Stimulated activated CD8-positive, alpha-beta memory T cell treated with anti-CD3 and anti-CD28 coated beads, Interleukin-7, amount 100 ng/mL, for 24 hours (primary cell): ENCODE measurements at places on chromosomes 11 and 22.

DNA sequence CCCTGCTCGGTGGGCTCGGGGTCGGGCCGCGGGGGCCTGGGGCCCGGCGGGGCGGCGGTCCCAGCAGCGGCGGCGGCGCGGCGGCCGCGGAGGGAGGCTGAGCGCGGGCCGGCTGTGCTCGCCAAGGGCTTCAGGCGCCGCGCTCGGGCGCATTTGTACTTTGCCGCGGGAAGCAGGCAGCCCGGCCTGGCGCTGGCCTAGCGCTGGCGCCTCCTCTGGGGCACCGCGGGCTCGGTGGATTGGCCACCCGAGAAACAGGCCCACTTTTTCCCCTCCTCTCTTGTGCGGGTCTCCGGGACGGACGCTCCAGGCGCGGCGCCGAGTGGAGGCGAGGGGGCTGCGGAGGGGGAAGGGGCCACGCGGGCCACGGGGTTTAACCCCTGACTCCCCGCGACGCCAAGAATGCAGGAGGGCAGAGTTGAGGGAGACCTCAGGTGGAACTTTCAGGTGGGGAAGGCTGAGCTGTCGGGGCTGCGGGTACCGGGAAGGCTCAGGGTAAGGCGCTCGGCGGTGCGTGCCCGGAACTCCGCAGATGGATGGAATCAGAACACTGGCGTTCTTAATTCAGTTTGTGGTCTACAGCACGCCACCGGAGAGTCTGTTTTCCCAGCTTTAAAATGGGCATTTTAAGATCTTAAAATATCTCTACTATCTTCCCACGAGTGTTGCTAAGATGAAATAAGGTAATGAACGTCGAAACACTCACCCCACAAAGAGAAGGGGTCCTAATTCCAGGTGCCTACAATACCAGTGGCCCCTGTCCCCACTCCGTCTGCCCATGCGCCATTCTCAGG is at the start of gene CHRDL2:
Gene CHRDL2 (minus strand): TSS at position 126 of the 794 bp plus-strand sequence. CDS start 538 bp downstream, outside the sequence.
- DNase-seq = no peak

DNA sequence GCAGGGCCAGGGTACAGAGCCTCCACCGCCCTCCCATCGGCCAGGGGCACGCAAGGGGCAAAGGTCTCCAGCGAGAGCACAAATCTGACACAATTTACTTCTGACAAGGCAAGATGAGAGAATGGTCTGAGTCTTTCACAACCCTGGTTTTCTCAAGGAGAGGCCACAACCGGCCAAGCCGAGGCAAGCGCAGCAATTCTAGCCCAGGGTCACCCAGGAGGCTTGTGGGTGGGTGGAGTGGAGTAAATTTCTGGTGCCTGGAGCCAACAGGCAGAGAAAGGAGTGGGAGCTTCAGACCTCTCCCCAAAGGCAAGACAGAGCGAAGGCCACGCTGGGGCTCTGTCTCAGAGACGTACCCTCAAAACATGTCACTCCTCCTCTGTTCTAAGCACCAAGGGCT is 9.3 kb downstream of the LARGE2 start:
- no peak for DNase-seq

GRCh38 chr11:6646918-6647679 is 8.5 kb downstream of the DCHS1 start:
- no peak for DNase-seq

GRCh38 chr11:643849-644738 is 7.0 kb downstream of the DRD4 start:
- no peak for DNase-seq
